ENCODE measurements at places on chromosomes 2 and 18.

DNA sequence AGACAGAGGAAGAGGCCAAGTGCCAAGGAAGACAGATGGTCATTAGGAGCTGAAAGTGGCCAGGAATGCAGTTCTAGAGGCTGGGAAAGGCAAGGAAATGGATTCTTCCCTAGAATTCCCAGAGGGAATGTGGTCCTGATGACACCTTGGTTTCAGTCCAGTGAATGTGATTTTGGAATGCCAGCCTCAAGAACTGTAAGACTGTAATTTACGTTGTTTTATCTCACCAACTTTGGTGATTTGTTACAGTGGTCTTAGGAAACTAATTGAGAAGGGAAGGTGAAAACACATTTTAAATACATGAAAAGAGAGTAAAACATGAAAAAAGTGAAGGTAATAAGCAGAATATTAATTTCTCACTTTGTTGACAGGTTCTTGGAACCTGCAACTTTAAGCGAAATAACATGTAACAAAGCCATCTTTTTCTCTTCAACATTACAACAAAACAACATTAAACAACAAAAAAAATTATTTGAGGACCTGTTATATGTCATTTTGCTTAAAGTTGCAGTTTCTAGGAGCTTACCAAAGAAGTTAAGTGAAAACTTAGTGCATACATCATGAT is 370.2 kb downstream of the METTL4 start:
- DNase-seq, result no peak

DNA sequence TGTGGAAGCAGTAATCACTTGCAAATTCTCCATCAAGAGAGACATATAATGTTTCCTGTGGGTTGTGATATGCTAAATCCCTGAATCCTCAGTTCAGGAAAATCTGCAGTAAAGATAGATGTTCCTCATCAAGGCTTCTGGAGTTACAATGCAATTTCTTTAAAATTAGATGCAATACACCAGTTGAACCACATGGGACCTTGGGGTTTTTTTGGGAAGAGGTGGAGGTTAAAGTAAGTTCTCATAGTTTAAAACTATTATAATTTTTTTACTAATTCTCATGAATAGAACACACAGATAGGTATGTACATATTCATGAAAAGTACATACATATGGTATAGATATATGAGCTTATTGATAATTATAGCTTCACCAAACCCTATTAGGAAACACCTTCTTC is 496.2 kb downstream of the SATB2 start:
- DNase-seq, result no peak

DNA sequence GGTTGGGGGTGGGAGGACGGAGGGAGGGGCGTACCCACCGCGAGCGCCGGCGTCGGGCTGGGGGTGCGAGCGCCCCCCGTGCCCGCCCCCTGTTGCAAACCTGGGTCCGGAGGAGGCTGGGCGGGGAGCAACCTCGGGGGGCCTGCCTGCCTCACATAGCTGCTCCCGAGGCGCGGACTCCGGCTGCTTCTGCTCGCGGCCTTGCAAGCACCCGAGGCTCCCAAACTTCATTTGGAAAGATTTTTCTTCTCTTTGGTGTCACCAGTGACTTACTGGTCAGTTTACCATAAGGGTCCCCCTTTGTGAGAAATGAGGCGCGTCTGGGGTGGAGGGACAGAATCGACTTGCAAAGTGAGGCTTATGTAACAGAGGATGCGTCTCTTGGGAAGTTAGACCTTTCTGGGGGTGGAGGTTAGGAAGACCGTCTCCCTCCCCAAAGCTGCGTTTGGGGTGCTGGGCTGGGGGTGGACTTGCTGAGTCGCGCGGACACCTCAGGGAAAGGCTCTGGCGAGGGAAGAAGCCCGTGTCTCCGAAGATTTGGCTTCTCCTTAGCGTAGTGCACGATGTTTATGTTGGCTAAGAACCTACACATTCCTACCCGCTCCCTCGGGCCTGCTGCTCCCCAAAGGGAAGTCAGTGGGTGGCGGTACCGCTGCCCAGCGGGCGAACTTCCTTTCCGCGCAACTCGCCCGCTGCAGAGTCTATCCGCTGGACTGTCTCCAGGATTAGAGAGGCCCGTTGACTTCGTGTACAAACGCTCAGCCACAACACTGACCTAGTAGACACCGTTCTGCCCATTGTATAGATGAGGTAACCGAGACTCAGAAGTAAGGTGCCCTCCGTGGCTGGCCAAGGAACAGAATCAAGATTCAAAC is 559 bp downstream of the TMEM37 start:
- DNase-seq, result peak; percentile 22

GRCh38 chr18:63262369-63263335 is 56.9 kb downstream of the BCL2 start:
- no peak for DNase-seq

DNA sequence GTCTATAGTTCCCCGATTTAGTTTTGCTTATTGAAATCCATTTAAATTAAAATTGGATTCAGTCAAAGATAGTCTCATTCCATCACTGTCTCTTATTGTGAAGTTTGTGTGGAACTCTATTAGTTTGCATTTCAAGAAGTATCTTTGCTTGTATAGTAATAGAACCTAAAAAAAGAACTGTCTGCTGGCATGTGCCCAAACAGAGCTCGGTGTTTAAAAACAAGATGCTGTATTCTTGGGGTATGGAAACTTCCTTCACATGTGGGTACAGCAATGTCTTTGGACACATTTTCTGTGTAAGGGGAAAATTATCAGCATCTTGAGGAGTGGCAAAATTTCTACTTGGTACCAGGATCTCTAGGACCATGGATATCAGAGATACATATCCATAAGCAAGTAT is 292.6 kb downstream of the PLCL1 start:
- no peak for DNase-seq

DNA sequence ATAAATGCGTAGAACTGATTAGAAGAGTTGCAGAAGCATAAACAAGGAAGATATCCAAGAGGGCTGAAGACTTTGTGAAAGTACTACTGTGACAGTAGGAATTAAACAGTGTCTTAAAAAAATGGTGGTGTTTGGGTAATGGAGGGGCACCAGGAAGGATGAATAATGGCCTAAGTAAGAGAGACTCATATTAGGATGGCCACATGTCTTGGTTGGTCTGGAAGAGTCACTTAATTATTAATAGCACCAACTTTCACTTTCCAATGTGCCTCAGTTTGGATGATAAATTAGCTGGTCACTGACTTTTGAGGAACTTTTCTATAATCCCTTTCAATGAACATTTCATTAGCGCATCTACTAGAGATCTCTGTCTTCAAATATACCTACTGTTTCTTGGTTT is 372.2 kb downstream of the NYAP2 start:
- DNase-seq, result no peak

GRCh38 chr2:28352104-28352503 is 40.6 kb upstream of the FOSL2 start:
- no peak for DNase-seq

GRCh38 chr18:32661486-32662299 is 111.1 kb downstream of the KLHL14 start:
- peak; percentile 4 for DNase-seq

- no peak for DNase-seq
Measured at GRCh38 chr18:73040247-73040646, 172.5 kb upstream of the NETO1 start.

GRCh38 chr2:2681085-2681484 is 350.0 kb upstream of the MYT1L start:
- DNase-seq, result no peak

GRCh38 chr2:34159901-34160300 is 560.8 kb upstream of the FAM98A start:
- DNase-seq, result no peak

DNA sequence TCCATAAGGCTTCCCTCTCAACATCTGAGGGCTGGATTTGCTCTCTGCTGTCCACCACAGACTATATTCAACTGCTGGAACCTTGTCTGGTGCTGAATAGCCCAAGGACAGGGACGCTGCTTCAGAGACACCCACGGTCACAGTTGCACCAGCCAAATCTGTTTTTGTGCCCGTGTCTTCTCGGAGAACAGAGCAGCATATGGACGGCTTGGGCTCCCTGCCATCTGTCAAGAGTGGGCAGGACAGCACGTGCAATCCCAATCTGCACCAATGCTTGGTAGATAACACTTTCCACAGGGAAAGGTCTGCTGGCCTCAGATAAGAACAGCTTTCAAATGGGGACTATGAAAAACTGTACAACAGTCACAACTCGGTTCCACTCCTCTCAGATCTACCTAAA is 466.1 kb downstream of the TGIF1 start:
- DNase-seq, result no peak

GRCh38 chr2:240603081-240603835 is 16.7 kb downstream of the CAPN10 start:
- no peak for DNase-seq

DNA sequence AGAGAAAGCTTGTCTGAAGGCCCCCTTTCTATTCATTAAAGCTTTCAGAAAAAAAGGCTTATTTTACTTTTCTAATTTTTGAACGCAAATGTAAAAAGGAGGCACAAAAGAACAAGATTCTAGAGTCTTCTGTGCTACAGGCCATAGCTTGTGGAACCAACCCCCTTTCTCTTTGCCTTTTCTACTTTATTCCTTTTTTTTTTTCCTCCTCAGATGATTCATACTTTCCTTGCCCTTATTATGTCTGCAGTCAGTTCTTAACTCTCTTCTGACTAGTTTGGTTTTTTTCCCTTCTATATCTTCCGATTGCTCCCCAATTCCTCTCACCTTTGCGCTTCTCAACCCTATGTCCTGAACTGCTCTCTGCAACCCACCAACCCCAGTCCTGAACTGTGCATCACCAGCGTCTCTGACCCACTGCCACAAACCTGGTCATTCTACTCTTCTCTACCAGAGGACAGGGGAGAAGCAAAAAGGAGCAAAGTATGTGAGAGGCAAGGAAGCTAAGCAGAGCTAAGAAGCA is 56.9 kb upstream of the WIPF1 start:
- no peak for DNase-seq

DNA sequence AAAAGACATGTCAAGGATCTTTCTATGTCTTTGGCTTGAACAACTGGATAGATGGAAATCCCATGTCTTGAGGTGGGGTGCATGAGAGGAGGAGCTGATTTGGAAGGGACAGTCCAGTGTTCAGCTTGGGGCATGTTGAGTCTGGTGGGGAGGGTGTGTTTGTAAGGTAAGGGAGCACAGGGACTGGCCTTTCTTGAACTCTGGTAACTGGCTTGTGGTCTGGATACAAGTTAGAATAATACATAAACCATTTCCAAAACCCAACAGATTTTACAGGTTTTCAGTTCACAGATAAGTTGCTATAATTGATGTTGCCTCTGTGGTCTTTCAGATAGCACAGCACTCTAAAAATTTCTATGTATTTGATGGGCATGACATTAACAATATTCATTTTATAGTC is 24.2 kb downstream of the RHBDD1 start:
- DNase-seq, result no peak

DNA sequence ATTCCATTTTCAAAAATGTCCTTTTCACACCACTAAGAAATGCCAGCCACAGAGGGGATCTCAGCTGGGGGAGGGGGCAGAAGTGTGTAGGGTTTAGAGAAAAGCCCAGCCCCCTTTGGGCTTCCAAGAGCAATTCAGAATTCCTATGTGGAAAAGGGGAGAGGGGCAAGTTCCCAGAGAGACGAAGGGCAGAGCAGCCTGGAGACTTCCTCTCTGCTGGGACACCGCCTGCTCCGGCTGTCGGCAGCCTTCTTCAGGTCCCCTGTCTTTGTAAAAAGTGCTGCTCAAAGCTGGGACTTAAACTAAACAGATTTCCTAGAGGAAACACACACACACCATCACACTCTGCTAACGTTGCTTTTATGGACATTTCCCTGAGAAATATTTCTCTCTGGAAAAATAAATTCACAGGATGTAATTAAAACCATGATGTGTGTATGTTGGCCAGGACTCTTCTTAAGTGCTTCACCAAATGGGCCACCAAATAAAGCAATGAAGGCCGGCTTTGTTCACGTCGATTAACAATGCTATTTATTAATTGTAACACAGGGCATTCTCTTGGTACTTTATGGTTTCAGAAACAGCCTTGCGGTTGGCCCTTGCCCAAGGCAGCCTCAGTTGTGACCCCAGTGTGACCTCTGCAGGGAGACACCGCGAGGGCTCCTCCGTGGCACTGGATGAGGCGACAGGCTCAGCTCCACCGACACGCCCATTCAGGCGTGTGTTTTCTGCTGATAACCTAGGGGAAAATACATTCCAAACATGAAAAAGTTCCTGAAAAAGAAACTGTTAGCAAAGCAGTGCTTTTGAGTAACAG is 5.6 kb upstream of the ASB1 start:
- DNase-seq, result no peak

DNA sequence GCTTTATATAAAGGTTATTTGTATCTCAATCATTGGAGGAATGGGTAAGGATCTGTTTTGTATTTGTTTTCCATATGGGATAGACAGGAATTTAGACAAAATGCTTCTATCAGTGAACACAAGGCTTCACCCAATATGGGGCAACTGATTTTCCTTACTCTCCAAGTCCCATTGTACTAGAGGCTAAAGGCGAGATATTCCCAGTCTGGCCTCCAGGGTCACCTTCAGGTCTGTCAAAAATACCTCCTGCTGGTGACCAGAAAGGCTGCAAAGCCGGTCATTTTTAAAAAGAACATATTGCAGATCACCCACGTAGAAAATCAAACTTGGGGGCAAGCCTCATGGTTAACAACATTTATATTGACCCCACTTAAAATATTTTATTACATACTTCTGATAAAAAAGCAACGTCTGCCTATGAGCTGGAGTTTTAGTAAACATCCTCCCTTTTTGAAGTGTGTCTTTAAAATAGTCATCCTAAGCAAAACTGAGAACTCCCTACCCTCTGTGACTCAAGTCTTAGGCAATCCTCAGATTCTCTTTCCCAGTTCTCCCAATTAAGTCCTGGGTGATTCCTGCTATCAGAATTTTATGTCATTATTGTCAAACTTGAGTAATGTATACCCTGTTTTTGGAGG is 276.6 kb downstream of the MREG start:
- DNase-seq, result peak; percentile 22

DNA sequence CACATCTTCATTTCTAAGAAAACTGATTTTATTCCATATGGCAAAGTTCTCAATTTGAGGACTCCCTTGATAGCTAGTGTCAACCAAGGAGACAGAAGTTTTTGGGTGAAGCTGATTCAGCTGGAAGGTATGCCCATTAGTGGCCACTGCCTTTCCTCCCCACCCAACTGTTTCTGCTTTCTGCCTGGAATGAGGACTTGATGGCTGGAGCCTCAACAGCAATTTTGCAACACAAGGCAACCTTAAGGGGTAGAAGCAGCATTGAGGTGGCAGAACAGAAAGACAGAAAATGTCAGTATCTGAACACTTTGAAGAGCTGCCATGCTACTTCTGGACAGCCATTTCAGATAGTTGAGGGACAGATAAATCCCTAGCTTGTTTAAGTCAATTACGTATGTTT is 47.0 kb downstream of the INHBB start:
- no peak for DNase-seq

DNA sequence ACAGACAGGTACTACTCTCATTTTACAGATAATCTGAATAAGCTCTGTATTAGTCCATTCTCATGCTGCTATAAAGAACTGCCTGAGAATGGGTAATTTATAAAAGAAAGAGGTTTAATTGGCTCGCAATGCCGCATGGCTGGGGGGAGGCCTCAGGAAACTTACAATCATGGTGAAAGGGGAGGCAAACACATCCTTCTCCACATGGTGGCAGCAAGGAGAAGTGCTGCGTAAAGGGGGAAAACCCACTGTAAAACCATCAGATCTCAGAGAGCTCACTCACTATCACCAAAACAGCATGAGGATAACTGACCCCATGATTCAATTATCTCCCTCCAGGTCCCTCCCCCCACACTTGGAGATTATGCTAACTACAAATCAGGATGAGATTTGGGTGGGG is 254.4 kb downstream of the KCNE4 start:
- DNase-seq, result peak; percentile 41

- peak; percentile 21 for DNase-seq
Measured at GRCh38 chr18:80247393-80247841, at the start of gene PARD6G. TSS of gene PARD6G (minus strand) at chr18:80247514. CDS start at chr18:80247348, 166 bp downstream.

GRCh38 chr2:110828330-110828729 is 96.0 kb downstream of the ACOXL start:
- DNase-seq, result no peak
